ENCODE measurements at places on chromosomes 11 and 22.

GRCh38 chr22:26324150-26324549 is 104.9 kb upstream of the ASPHD2 start:
- no peak for DNase-seq

DNA sequence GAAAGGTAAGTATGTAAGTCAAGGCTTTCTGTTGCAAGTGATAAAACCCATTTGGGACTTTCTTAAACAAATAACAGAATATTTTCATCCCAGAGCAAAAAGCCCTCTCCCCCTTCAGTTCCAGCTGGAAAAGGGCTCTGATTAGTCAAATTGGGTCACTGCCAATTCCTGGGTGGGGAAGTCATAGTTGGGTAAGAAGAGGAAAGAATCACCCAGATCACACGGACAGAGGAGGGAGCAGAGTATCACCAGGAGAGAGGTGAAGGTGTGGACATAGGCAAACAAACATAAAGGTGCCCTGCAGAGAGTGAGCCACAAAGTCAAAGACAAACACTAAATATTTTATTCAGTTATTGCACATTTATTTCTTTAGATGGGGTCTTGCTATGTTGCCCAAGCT is 36.3 kb upstream of the SORL1 start:
- peak; percentile 35 for DNase-seq

DNA sequence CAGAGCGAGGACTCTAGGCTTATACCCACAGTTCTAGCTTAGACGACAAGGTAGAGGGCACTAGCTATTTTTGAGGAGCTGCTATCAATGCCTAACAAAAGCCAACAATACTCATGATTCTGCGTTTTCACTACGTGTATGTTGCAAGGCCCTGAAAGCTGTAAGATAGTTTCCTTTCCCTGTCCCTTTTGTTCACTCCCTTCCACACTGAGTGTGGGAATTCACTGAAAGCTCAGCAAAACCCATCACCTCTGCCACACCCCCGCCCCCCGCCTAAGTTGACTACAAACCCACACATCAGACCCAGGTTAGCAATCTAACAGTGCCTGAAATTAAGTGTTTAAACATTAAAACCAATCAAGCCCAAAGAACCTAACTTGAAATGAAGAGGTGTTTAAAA is 6.2 kb upstream of the LDLRAD3 start:
- DNase-seq = no peak

GRCh38 chr22:43838571-43839307 is 23.6 kb downstream of the SULT4A1 start:
- no peak for DNase-seq

DNA sequence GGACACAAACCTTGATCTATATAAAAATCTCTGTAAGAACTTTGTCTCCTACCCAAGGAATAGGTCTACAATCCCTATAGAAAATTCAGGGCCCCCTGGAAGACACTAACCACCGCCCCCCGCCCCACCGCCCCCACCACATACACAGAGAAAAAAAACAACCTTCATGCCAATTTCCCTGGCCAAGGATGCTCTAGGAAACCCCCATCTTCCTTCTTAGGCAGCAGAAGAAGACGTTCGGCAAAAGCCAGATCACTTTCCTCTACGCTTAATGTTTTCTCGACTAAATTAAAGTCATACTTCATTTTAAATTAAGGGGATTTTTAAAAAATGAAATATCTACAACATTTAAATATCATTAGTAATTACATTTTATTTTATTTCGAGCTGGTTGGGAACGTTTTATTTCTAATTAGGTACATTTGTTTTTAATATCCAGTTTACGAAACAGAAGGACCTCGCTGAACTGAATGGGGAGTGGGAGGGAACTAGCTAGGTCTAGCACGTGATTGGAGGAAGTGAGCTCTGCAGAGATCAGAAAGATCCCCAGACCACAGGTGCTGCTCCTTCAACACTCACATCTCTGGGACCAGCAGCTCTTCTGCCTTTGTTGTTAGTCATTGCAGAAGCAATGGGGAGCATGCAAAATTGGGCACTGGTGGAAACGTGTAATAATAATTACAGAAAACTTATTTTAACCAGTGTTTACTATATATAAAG is 472.3 kb downstream of the MN1 start:
- no peak for DNase-seq

DNA sequence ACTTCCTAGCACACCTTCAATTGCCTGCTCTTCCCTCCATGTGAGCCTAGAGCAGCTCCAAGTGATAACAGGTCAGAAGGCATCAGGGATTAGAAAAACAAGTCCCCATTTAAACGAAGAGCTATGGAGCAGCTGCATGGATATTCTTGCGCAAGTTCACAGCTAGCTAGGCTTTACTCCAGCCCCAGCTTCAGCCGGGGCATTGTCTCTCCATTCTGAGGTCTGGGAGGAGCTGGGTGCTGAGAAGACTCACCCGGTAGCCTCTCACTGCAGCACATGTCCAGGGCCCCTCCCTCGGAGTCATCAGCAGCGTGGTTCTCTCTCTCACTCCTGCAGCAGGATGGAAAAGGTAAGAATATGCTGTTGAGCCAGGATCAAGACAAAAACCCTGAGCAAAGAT is 26.0 kb downstream of the PTPN5 start:
- DNase-seq = no peak

DNA sequence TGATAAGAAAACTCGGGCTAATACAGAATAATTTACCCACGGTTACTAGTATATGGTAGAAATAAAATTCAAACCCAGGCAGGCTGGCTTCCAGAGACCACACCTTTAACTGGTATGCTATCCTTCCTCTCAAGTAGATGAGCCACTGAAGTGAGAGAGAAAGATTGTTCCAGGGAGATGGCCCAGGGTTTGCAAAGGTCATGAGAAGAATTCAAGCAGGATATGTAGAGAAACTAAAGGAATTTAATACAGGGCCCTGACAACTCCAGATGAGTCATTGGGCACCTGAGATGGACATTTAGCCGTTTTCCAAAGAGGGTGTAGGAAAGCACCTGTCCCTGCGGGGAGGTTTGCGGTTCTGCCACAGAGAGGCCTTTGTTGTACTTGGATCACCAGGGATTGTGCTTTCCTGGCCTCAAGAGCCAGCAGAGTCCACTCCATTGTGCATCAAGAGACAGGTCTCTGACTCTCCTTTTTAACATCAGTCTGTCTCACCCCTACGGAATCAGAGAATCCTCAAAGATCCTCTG is 152.7 kb upstream of the BLID start:
- DNase-seq = no peak

- no peak for DNase-seq
These were observed 91.2 kb downstream of the RPS6KA4 start for GRCh38 chr11:64450168-64450560.

DNA sequence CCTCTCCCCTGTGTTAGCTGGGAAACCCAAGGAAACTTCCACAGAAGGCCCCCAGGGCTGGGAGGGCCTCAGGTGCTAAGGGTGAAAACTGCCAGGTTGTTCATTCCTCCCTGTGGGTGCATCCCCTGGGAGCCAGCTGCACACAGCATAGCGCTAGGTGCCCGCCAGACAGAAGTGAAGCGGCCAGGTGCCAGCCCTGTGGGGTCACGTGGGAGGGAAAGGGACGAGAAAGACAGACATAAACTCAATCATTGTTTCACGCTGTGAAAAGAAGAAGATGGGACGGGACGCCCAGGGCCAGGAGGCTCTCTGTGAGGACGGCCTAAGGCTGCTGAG is 31.6 kb upstream of the HMOX1 start:
- no peak for DNase-seq

GRCh38 chr11:130549393-130549999 is 101.1 kb downstream of the ADAMTS15 start:
- DNase-seq = no peak

DNA sequence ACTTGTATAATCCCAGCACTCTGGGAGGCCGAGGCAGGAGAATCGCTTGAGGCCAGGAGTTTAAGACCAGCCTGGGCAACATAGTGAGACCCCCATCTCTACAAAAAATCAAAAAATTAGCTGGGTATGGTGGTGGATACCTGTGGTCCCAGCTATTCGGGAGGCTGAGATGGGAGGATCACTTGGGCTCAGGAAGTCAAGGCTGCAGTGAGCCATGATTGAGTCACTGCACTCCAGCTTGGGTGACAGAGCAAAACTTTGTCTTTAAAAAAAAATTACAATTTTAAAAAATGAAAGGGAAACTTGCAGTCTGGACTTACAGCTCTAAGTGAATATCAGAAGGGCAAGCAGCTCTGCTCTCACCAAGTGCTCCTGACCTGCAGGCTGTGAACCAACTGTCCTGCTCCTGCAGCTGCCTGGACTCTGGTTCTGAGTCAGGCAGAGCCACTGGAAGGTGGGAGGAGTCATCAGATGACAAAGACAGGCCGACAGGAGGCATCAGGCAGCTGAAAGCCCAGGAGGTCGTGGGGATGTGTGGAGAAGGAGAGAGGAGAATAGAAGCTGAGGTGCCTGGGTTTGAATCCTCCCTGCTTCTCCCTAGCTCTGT is 9.6 kb downstream of the SMTNL1 start:
- no peak for DNase-seq

GRCh38 chr11:81658722-81659121 is 1074.9 kb downstream of the FAM181B start:
- DNase-seq = no peak

- no peak for DNase-seq
These were observed 68.1 kb downstream of the ALX4 start for GRCh38 chr11:44241851-44242250.

- DNase-seq = no peak
These were observed 35.8 kb downstream of the ARHGAP1 start for GRCh38 chr11:46664612-46665011.
